ENCODE measurements at places on chromosomes 6 and 20. TPM values are rescaled to one million over a fixed set of nuclear protein-coding genes. Genes with fewer than 3 reads are reported as not detected.
A peak's percentile ranks its signal among the peaks of the same experiment; 100 is the strongest.

CRIP3 gene
- not detected for polyA plus RNA-seq

TRIM15 gene
- not detected for polyA plus RNA-seq

CAGE1 gene
- polyA plus RNA-seq = not detected

ATP9A gene
- 10.6 TPM for polyA plus RNA-seq

- DNase-seq = no peak
Observed at GRCh38 chr20:62699296-62699695, 9.3 kb upstream of the NTSR1 start.

- peak; percentile 40 for DNase-seq
Observed at GRCh38 chr6:33827546-33828451, 24.0 kb upstream of the MLN start.

- peak; percentile 42 for DNase-seq
Observed at GRCh38 chr6:28401172-28401571, 1.6 kb upstream of the ZSCAN12 start.

- peak; percentile 19 for DNase-seq
Observed at GRCh38 chr6:97085772-97086171, 161.2 kb downstream of the KLHL32 start.

DNA sequence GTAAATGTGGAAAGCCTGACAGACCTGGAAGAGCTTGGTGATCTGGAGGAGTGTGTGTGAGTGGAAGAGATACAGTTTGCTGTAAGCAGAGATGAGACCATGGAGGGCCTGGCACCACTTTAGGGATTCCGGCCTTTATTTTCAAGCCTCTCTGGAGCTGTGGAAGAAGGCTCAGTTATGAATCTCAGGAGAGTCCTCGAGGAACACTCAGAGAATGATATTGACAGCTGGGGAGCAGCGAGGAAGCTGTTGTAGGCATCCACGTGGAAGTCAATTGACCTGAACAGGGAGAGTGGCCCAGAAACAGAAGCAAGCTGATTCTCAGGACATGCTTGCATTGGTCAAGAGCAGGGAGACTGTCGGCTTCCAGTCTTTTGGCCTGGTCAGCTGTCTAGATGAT is 108.4 kb upstream of the FOXQ1 start:
- DNase-seq = no peak

Measured in IMR-90 (cell line).